ENCODE measurements at places on chromosomes 2 and 18.

DNA sequence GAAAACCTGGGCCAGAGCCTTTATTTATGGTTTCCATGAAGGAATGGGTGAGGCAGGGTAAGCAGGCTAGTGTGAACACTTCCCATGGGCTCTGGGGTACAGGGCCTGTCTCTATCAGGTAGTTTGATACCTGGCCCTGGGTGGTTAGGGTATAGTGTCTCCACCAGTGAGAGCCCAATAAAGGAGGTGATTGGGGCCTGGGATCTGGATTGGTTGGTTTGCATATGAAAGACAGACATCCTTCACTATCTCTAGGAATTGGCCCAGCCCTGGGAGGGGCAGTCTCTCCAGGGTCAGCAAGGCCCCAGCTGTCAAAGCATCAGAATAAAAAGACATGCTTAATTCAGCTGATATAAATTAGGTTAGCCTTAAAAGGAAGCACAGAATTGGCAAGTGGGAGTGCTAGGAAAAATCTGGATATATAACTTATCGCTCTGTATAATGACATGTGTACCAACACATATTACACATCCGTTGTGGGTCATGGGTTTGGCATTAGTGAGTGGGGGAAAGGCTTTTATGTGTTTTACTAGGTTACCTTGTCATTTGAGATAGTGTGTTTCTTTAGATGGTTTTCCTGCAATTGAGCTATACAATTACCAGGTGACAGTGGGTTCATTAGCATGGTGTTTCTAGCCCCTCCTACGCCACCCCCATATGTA, 18.5 kb upstream of the TMEM178A start:
- DNase-seq: no peak

DNA sequence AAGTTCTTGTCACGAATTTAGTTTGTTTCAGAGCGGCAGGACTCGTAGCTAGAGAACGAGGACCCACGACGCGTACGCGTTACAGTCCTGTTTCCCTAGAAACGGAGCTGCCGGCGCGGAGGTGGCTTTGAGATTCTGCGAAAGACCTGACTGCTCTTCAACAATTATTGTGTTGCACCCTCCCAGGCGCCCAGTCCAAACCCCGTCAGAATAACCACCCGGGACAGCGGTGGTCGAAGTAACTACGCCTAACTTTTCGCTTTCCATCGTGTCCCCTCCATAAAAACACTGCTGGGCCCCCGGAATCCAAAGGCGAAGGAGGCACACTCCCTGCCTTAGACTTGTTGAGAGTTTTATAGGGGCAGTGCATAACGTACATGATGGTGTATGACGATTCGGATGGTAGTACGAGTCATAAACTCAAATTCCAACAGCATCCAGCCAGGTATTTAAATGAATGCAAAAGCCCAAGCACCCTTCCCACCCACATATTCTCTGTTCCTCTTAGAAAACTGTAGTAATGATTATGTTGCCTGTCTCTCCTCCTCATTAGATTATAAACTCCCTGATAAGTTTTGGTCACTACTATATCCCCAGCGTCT, 651 bp upstream of the STAM2 start:
- DNase-seq: no peak

GRCh38 chr2:22579341-22579740, 805.6 kb upstream of the KLHL29 start:
- DNase-seq: no peak

DNA sequence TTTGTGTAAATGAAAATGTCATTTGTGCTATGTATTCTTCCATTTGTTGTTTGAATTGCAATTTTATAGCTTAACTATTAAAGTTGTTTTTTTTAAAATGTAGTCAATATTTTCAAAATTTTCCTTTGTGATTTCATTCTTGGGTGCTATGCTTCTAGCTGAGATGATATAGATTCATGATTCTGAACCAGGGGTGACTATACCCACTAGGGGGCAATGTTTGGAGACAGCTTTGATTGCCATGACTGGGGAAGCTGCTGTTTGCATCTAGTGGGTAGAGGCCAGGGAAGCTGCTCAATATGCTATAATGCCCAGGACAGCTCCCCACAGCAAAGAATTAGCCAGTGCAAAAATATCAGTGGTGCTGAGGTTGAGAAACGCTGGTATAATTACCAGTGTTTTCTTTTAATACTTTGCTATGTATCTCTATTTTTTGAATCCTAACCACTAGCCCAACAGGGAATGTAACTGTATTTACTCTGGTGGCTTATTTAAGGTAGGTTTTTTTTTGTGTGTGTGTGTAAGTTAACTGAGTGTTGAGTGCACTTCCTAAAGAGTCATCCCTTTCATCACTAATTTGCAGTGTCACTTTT, 99.7 kb downstream of the MEP1B start:
- no peak for DNase-seq

GRCh38 chr2:117058366-117058765, 756.1 kb upstream of the DDX18 start:
- DNase-seq: no peak

- DNase-seq: no peak
Observed at GRCh38 chr18:58611395-58612131, 17.3 kb downstream of the ALPK2 start.

DNA sequence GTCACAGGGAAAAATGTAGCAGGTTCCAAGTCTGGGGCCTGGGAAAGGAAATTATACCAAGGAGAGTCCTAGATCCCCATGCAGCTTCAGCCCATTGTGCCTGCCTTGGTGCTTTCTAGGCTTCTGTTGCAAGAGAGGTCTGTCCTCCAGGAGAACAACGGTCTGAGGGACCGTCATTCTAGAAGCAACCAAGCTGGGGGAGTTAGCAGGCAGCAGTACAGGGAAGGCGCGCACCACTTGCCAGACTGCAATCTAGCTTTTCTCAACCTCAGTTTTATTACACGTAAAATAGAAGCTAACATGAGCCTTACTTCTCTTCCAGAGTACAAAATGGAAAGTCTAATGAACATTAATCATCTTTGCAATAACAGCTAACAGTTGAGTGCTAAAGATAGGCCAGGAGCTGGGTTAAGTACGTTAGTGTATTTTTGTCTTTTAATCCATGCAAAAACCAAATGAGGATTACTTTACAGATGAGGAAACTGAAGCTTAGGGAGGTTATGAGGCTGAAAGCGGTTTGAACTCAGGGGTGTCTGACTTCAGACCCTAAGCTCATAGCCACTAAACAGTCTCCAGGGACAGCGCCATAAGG, 1.9 kb downstream of the TCF23 start:
- no peak for DNase-seq

DNA sequence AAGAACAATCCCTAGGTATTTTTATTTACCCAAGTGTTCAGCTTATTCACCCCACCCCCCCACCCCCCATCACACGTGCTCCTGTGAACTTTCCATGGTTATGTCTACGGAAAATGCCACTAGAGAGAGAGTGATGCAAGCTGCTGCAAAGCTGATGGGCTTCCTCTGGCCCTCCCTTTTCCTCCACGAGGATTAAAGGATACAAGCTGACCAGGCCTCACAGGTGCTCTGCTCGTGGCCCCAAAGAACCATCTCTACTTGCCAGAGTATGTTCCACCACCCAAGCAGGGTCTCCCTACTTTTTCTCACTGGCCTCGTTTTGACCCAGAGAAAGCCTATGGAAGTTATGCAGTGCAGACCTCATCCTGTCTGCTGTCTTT, 342.6 kb downstream of the CELF4 start:
- DNase-seq: no peak

DNA sequence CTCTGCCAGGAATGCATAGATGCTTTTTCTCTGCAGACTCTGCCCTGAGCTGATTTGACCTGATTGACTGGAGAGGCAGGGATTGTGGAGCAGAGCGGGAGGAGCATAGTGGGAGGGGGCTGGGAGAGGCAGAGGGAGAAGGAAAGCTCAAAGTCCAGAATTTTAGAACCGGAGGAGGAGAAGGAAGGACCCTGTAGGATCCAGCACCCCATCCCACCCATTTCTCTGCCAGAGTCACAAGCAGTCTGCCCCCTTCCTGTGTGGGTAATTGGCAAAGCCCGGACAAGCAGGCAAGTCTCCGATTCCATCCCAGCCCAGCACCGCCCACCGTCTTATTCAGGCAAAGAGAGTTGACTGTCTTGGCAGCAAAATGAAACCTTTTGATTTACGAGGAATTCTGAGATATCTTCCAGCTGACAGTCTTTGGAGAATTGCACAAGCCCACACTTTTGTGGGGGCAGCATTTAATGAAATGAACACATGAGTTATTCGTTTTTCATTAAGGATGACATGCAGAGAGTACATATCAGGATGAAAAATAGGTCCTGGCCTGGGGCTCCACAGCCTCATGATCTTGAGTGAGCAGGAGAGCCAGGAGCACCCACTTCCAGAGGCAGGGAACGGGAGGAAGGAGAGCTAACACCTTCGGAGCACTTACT, 103.1 kb downstream of the MCFD2 start:
- DNase-seq: no peak

DNA sequence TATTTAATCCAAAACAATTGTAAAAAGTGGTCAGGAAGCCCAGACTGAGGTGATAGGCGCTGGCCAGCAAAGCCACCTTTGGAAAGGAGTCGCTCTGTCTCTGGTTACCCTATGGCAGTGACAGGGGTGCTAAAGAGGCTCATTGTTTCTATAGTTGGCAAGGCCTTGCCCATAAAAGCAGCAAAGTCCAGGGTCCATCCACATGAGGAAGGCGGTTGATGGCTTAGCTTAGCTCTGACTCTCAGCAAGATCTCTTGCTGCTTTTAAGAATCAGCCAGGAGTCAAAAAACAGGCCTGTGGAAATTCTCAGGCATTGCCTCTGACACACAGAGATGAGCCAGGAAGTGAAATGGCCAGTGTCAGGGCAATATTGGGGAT, 57.8 kb upstream of the CYP26B1 start:
- DNase-seq: no peak
